ENCODE measurements at places on chromosomes 6 and 20.
A peak's percentile ranks its signal among the peaks of the same experiment; 100 is the strongest.

- DNase-seq = no peak
Measured at GRCh38 chr20:22489626-22490286, 94.6 kb downstream of the FOXA2 start.

DNA sequence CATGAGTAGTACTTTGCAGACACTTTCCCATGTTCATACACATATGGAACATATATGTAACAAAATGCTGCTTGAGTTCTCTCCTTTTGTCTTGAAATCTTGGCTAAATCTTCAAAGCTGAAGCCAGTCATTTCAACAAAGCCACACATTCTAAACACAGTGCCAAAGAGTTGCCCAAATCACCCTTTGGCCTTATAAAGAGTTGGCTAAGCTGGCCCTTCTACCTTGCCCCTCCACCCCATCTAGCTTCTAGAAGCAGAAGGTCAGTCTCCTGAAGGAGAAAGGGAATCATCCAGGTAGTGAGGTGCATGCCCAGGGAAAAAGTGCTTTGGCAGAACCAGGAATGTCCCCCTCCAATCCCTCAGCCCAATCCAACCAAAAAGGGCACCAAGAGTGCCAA, 58.3 kb downstream of the ALDH8A1 start:
- DNase-seq = no peak

DNA sequence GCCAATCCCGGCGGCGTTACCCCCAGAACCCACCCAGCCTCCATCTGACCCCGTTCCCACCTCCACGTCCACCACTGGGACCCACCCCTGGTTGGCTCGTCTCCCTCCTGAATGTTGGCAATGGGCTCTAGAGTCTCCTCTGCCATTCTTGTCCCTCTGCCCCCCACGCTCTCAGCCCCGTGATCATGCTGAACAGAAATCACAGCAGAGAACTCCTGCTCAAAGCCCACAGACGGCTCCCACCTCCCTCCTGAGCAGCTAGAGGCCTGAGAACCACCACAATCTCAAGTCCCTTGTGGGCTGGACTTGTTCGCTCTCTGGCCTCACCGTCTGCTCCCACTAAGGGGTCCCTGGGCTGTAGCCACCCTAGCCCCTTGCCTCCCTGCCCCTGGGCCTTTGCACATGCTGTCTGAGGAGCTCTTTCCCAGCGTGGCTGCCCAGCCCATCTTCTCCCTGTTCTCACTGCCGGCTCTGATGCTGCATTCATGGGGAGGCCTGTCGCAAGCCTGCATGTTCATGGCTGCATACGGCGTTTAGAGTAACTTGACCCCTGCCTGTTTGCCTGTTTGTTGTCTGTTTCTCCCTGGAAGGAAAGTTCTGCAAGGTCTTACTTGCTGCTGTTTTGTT, 11.2 kb upstream of the FRMD1 start:
- DNase-seq = no peak

DNA sequence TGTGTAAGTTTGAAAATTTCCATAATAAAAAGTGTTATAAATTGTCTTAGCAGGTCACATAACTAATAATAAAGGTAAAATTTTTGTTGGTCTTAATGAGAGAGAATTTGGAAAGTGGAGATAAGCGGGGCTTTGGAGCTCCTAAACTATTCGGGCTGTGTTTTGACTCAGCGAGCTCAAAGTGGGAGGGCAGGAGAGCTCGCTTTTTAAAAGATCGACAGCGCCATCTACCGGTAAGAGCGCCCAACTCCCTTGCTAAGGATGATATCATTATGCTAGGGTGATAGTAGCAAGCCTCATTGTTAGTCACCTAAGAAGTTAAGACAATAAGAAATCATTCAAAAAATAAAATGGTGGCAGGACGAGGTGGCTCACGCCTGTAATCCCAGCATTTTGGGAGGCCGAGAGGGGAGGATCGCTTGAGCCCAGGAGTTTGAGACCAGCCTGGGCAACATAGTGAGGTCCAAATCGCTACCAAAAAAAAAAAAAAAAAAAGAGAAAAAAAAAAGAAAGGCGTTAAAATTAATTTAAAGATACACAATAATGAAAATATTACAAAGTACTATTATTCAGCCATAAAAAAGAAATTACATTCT, 24.8 kb downstream of the C6orf15 start:
- DNase-seq = peak; percentile 90

DNA sequence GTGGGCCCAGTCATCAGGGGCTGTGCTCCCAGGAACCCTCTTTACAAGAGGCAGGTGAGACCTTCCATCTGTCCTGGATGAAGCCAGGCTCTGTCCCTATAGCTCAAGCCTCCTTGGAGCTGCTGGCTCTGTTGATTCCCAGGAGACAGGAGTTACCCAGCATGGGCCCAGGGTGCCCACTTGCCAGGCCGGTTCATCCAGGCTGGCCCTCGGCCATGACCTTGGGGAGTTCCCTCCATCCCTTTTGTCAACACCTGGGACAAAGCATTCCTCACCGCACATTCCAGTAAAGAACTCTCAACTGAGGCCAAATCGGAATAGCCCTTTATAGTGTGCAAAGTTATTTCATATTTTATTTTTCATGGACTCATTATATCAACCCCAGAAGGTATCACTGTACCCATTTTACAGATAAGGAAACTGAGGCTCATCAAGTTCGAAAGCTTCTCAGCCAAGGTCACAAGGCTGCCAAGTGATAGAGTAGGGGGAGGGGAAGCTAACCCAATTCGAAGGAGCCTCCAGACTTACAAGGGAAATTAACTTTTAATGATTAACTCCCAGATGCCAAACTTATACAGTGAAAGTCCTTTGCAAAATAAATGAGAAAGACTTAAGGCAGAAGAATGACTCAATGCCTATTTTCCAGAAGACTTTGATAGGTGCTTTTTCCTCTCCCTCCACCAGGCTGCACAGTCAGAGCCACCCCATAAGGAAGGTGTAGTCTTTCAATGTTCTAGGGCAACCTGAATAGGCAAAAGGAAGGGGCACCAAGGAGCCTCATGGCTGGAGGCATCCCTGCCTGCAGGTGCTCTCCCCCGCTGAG, 18.5 kb downstream of the SDC4 start:
- no peak for DNase-seq

DNA sequence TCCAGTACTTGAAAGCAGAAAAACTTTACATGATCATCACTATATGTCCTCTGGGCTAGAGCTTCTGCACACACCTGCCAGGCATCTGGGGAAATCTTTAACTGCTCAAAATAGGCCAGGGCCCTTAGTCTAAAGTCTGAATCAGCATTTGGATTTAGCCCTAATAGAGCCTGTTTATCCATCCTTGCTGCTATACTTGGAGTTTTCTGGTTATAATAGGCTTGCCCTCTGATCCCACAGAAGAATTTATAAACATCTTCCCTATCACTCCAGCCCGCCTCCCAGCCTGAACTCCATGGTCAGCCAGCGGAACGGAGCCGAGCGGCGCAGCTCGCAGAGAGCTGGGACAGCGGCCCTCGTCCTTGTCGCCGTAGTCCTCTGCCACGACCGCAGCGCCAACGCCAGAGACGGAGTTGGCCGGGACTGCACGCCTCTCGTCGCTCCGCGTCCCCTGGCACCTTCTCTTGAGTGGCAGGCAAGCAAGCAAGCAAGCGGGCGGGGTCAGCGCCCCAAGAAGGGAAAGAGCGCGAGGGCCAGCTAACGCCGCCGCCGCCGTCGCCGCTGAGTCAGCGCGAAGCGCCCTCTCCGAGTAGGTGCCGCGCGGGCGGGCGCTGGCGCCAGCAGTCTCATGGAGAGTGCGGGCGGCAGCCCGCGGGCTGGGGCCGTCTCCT, 25.4 kb upstream of the ASIP start:
- DNase-seq = peak; percentile 39

- no peak for DNase-seq
Measured at GRCh38 chr20:53395188-53395923, 198.3 kb downstream of the ZNF217 start.

- no peak for DNase-seq
Measured at GRCh38 chr20:59204165-59204894, 40.7 kb downstream of the ZNF831 start.

GRCh38 chr6:169803816-169804340, 52.5 kb downstream of the ERMARD start:
- no peak for DNase-seq

DNA sequence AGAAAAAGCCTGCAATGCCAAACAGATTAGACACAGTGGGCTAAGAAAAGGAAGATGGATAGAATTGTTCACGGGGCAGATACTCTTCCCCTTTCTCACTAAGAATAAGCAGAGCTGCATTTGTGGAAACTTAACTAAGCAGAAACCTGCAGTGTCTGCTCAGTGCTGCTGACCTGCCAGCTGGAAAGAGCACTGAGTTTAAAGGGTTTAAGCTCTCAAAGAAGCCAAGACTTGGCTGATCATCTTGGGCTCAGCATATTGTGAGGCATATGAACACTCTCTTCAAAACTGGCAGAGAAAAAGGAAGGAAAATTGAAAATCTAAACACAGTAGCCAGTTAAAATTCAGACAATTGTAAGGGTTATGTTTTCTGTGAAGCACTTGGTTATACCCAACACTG, 711.1 kb upstream of the EPHA7 start:
- no peak for DNase-seq

- DNase-seq = no peak
Measured at GRCh38 chr6:107622269-107622668, 132.4 kb downstream of the SOBP start.

- no peak for DNase-seq
Measured at GRCh38 chr20:33702861-33703260, 16.7 kb upstream of the E2F1 start.

DNA sequence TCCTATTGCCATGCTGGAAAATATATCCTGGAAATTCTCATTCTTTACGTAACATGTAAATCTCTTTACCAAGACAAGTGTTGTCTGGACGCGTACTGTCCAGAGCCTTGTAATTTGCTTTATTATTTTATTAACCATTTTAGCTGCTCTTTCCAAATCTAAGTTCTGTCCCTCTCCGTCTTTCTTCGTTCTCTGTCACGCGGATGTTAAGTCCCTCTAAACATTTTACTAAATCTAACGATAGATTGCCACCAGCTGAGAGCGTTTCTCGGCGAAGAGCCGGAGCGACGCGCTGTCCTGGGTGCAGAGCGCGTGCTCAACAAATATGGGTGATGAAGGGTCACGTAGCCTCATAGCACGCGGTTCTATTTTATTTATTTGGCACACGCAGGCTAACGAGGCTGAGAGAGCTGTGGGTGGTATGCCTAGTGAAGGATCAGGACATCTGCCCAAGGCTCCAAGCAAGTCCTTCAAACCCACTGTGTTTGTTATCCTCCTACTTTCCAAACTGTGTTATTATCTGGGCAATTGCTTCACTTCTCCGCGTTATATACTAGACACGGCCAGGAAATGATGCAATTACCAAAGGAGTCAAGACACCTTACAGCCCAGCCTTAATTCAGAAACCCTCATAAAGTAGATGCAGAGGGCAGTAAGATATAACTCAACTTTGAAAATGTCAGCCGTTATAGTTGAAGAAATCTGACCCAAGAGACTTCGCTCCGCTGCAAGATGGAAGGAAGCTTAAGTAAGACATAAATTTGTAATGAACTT, 10.0 kb upstream of the NCOA7 start:
- peak; percentile 80 for DNase-seq

GRCh38 chr6:166464068-166465002, 81.6 kb upstream of the MPC1 start:
- DNase-seq = no peak

DNA sequence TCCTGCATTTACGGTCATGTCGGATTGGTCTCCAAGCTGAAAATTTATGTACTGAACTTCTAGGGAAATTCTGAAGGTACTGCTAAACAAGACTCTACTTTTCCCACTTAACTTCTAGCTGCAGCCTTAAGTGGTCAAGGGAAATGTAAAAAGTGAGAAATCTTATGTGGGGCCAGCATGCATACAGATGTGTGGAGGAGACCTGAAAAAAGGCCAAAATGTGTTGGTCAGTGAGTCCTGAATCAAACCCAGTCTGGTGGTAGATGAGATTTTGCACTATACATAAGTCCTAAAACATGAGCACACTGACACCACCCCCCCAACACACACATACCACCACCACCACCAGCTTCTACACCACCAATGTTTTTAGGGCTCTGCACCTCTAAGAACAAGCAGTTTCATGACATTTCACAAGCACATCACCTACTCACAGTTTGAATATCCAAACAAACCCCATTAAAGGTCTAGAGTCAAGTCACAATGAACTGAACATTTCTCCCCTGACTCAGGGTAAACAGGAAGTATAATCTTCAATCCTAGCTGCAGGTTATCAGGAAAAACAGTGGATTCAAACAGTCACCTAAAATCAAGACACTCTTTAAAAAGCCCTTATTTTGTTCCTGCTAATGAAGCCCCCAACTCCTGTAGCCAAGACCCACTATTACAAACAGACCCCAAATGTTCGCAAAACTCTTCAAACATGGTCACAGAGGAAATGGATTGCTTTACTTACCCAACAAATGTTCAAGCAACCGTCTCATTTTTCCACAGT, 1.6 kb downstream of the ZMYND8 start:
- DNase-seq = no peak

- DNase-seq = no peak
Measured at GRCh38 chr6:68975816-68976215, 340.7 kb downstream of the ADGRB3 start.

DNA sequence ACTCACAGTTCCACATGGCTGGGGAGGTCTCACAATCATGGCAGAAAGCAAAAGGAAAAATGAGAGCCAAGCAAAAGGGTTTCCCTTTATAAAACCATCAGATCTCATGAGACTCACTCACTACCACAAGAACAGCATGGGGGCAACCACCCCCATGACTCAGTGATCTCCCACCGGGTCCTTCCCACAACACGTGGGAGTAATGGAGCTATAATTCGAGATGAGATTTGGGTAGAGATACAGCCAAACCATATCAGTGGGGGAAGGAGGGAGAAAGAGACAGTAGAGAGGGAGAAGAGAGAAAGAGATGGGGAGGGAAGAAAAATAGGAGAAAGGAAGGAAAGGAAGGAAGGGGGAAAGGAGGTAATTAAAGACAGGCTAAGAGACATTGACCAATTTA, 30.1 kb downstream of the GMDS start:
- DNase-seq = no peak

- DNase-seq = no peak
Measured at GRCh38 chr6:8556370-8557013, 121.1 kb upstream of the SLC35B3 start.

DNA sequence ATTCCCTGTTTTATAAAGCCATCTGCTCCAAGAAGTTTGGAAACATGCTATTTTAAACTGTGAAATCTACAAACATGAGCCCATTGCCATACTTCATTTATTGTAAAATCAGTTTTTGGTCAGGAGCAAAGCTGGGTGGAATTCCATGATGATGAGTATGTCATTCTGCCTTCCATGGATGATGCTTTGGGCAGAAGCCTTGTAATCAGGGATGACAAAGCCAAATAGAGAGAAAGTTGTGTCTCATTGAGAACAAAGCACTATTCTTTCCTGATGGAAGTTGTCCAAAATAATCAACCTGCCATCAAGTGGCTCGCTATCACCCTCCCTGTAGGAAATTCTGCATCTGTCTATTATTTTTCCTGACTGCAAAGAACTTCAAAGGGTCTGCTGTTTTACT, 313.0 kb upstream of the DEFB112 start:
- DNase-seq = no peak

All from activated CD4-positive, alpha-beta T cell treated with anti-CD3 and anti-CD28 coated beads, Interleukin-2, Interleukin-4, amounts not matched to agents 100 ng/mL and 50 ng/mL, durations not matched to agents 16 hours and 8 hours (primary cell).